H1 (cell line): ENCODE measurements at places on chromosomes 5 and 9. TPM values are rescaled to one million over a fixed set of nuclear protein-coding genes. Genes with fewer than 3 reads are reported as not detected.

CARTPT gene
- total RNA-seq, result not detected in 2 replicates

NEURL1B gene
- total RNA-seq, result 5.7 and 6.1 TPM in 2 replicates

RAPGEF6 gene
- 15.8 and 20.0 TPM in 2 replicates for total RNA-seq

FBP1 gene
- 1.0 and 2.2 TPM in 2 replicates for total RNA-seq

CDK7 gene
- 52.1 and 63.4 TPM in 2 replicates for total RNA-seq

IL3 gene
- not detected in 2 replicates for total RNA-seq

CEL gene
- 2.5 and 3.4 TPM in 2 replicates for total RNA-seq

C9 gene
- total RNA-seq, result not detected in 2 replicates

CD74 gene
- total RNA-seq, result 45.9 and 48.6 TPM in 2 replicates

- H3K27ac ChIP-seq, result no peak overlapping the region
- DNase-seq, result no peak
- peaks cover 8% of the 10 kb centered on the region for H3K4me1 ChIP-seq
- no peaks in the 10 kb centered on the region for H3K36me3 ChIP-seq
- H3K4me3 ChIP-seq, result no peak overlapping the region
- H3K27me3 ChIP-seq, result no peaks in the 10 kb centered on the region
Observed at GRCh38 chr9:136525841-136526499, 19.9 kb downstream of the NOTCH1 start.

DNA sequence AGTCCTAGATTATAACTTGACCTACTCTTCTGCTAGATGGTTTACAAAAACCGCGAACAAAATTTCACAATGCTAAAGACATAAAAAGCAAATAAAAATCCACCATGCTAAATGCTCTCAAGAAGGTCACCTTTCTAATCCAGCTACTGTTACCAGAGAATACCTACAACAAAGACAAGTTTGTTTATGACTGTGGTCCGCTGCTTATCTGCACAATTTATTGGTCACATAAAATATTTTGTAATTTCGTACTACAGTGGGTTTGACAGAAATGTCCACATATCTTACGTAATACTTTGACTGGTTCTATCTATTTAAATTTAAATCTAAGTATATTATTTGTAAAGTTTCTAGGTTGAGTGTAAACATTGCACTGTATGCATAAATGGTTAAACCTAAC lies 257.6 kb upstream of the ZNF608 start:
- DNase-seq, result no peak
- H3K27me3 ChIP-seq, result no peaks in the 10 kb centered on the region
- no peaks in the 10 kb centered on the region for H3K36me3 ChIP-seq
- H3K27ac ChIP-seq, result no peak overlapping the region
- H3K4me3 ChIP-seq, result no peak overlapping the region

GRCh38 chr5:39384271-39384670 lies 20.0 kb upstream of the C9 start:
- no peaks in the 10 kb centered on the region for H3K4me1 ChIP-seq
- H3K27ac ChIP-seq, result no peak overlapping the region
- H3K36me3 ChIP-seq, result no peaks in the 10 kb centered on the region
- H3K4me3 ChIP-seq, result no peak overlapping the region
- no peaks in the 10 kb centered on the region for H3K27me3 ChIP-seq
- DNase-seq, result no peak

DNA sequence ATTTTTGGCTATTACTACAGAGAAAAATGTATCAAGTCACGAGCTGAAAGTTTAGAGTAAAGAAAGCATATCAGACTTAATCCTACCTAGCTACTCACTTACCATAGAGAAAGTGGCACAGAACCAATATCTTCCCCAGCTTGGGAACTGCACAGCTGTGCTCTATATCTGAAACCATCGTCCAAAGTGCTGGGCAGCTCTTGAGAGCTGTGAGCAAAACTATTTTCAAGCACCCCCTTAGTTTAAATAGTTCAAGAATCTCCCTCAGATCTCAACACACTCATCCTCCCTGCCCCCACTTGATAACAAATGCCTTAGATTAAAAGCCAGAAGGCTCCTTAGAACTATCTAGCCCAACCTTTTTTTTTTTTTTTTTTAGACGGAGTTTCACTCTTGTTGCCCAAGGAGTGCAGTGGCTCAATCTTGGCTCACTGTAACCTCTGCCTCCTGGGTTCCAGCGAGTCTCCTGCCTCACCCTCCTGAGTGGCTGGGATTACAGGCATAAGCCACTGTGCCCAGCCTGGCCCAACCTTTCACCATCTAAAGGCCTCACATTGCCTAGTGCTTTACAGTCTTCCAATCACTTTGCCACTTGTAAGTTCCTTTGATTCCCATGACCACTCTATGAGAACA lies 94.2 kb upstream of the APC start:
- H3K4me1 ChIP-seq, result no peaks in the 10 kb centered on the region; the same call in 1 of the 2 replicates
- H3K27me3 ChIP-seq, result no peaks in the 10 kb centered on the region
- H3K27ac ChIP-seq, result no peak overlapping the region
- DNase-seq, result no peak
- no peaks in the 10 kb centered on the region for H3K36me3 ChIP-seq
- H3K4me3 ChIP-seq, result no peak overlapping the region

DNA sequence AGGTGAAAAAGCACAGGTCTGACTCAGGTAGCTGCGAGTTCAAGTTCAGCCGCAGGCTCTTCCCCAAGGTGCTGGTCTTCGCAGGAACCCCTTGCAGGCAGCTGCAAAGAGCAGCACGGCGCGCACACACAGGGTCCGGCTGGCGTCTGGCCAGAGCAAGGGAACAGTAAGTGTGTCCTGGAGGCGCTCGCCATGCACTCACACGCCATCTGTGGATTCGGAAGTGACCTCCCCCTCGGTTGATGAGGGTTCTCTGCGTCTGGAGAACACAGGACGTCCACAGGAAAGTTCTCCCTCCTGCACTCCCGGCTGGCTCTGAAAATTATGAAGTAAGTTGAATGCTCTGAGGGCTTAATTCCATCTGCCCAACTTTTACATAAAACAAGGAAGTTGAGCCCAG lies 14.0 kb upstream of the EGFL7 start:
- no peaks in the 10 kb centered on the region for H3K27me3 ChIP-seq
- H3K4me1 ChIP-seq, result peaks cover 2% of the 10 kb centered on the region; the same call in 1 of the 2 replicates
- H3K4me3 ChIP-seq, result no peak overlapping the region
- no peak for DNase-seq
- H3K36me3 ChIP-seq, result no peaks in the 10 kb centered on the region

- H3K4me1 ChIP-seq, result no peaks in the 10 kb centered on the region
- H3K27me3 ChIP-seq, result 0 out of 2 replicates have a peak, but pooled peaks cover 2% of the 10 kb centered on the region
- H3K4me3 ChIP-seq, result no peak overlapping the region
- DNase-seq, result no peak
- H3K27ac ChIP-seq, result no peak overlapping the region
Observed at GRCh38 chr5:175745210-175745609, 87.3 kb downstream of the HRH2 start.

DNA sequence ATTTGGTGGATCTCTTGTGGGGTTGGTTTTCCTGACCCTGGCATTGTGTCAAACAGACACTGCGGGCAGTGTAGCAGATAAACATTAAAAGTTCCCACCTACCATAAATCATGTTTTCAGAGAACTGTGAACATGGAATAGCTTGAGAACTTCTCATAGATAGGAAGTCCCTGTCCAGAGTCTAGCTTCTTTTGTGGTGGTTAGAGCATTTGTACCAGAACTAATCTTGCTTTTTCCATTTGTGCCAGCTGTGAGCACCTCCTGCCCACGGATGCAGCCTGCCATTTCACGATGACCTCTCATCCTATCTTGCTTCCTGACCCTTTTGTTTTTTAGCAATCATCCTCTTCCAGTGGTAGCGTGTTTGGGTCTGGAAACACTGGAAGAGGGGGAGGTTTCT lies 61.4 kb downstream of the FAM78A start:
- H3K36me3 ChIP-seq, result no peaks in the 10 kb centered on the region; the same call in 1 of the 2 replicates
- no peak overlapping the region for H3K4me3 ChIP-seq
- DNase-seq, result no peak
- H3K27me3 ChIP-seq, result no peaks in the 10 kb centered on the region
- H3K4me1 ChIP-seq, result no peaks in the 10 kb centered on the region

- no peaks in the 10 kb centered on the region for H3K27me3 ChIP-seq
- no peaks in the 10 kb centered on the region for H3K36me3 ChIP-seq
- H3K4me1 ChIP-seq, result no peaks in the 10 kb centered on the region
Observed at GRCh38 chr9:86979657-86980056, 32.4 kb upstream of the GAS1 start.

- H3K27ac ChIP-seq, result no peak overlapping the region
- H3K27me3 ChIP-seq, result no peaks in the 10 kb centered on the region
- no peak for DNase-seq
- H3K4me3 ChIP-seq, result no peak overlapping the region
Observed at GRCh38 chr5:2141254-2142000, 258.7 kb upstream of the IRX4 start.

- no peak overlapping the region for H3K4me3 ChIP-seq
- H3K27me3 ChIP-seq, result no peaks in the 10 kb centered on the region
- no peaks in the 10 kb centered on the region for H3K36me3 ChIP-seq
- no peaks in the 10 kb centered on the region for H3K4me1 ChIP-seq
- no peak overlapping the region for H3K27ac ChIP-seq
Observed at GRCh38 chr5:83657807-83658525, 62.7 kb downstream of the HAPLN1 start.

- no peak overlapping the region for H3K4me3 ChIP-seq
- no peak for DNase-seq
- H3K27me3 ChIP-seq, result no peaks in the 10 kb centered on the region
- peaks cover under 1% of the 10 kb centered on the region for H3K4me1 ChIP-seq
- no peak overlapping the region for H3K27ac ChIP-seq
Observed at GRCh38 chr5:80168388-80169028, 87.3 kb downstream of the SERINC5 start.

GRCh38 chr9:4298255-4299004 lies 1.4 kb downstream of the GLIS3 start:
- no peak overlapping the region for H3K27ac ChIP-seq
- peaks cover 37% of the 10 kb centered on the region for H3K27me3 ChIP-seq
- no peaks in the 10 kb centered on the region for H3K36me3 ChIP-seq
- H3K4me3 ChIP-seq, result peak overlapping the region; percentile 85
- no peaks in the 10 kb centered on the region for H3K4me1 ChIP-seq
- peak; percentile 72 for DNase-seq

- H3K4me1 ChIP-seq, result no peaks in the 10 kb centered on the region
- no peak for DNase-seq
- no peaks in the 10 kb centered on the region for H3K27me3 ChIP-seq
- no peaks in the 10 kb centered on the region for H3K36me3 ChIP-seq
Observed at GRCh38 chr9:101427957-101428655, 7.5 kb downstream of the ALDOB start.

- DNase-seq, result no peak
- no peak overlapping the region for H3K4me3 ChIP-seq
- H3K36me3 ChIP-seq, result no peaks in the 10 kb centered on the region
- no peaks in the 10 kb centered on the region for H3K27me3 ChIP-seq
Observed at GRCh38 chr9:89095761-89096528, 82.7 kb downstream of the SHC3 start.

DNA sequence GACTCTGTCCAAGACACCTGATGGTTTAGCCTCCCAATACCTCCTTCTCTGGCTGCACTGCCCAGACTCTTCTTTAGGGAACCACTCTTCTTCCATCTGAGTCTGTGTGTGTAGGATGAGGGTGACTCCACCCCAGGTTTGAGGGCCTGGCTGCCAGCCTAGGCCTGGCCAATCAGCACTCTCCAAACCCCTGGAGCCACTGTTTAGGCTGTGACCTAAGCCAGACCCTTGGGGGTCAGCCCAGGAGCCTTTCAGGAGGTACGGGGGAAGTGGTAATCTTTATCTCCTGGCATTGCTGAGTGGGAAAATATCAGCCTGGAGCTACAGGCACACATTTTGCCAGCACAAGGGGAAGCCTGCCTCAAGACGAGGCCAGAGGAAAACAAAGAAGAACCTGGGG lies 6.2 kb upstream of the ERGIC1 start:
- H3K4me1 ChIP-seq, result peaks cover 3% of the 10 kb centered on the region
- no peak overlapping the region for H3K4me3 ChIP-seq
- no peak overlapping the region for H3K27ac ChIP-seq
- no peak for DNase-seq
- no peaks in the 10 kb centered on the region for H3K36me3 ChIP-seq
- H3K27me3 ChIP-seq, result no peaks in the 10 kb centered on the region

GRCh38 chr9:79254900-79255650 lies 316.7 kb upstream of the TLE4 start:
- no peak overlapping the region for H3K4me3 ChIP-seq
- no peaks in the 10 kb centered on the region for H3K27me3 ChIP-seq
- no peaks in the 10 kb centered on the region for H3K4me1 ChIP-seq

DNA sequence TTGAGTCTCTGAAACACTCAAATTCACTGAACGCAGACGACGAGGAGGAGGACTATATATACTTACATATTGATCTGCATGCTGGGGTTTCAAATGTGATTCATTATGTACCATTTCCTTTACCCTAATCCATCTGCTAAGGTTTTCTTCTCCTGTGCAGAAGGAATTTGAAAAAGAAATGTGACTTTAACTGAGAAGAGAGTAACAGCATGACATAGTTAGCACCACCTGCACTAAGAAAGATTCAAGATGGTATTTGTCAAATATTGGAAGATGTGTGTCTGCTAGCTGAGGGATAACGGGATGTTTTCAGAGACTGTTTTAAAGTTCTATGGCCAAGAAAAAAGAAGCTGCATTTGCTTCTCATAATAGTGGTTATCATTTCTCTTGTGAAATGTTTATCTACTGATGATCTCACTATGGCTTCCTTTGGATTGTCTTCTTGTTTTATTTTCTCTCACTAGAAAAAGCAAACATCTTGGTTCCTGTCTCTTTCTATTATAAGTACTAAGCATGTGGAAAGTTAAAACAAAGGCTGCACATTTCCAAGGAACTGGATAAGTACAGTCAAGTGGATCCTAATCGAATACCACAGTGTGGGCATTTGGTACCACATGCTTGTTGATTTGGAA lies 89.8 kb upstream of the TLE4 start:
- no peaks in the 10 kb centered on the region for H3K4me1 ChIP-seq
- H3K27ac ChIP-seq, result no peak overlapping the region
- DNase-seq, result no peak
- no peaks in the 10 kb centered on the region for H3K27me3 ChIP-seq
- no peak overlapping the region for H3K4me3 ChIP-seq

GRCh38 chr5:23007236-23007635 lies 154.1 kb upstream of the CDH12 start:
- H3K27ac ChIP-seq, result no peak overlapping the region
- H3K4me1 ChIP-seq, result no peaks in the 10 kb centered on the region
- H3K27me3 ChIP-seq, result no peaks in the 10 kb centered on the region

DNA sequence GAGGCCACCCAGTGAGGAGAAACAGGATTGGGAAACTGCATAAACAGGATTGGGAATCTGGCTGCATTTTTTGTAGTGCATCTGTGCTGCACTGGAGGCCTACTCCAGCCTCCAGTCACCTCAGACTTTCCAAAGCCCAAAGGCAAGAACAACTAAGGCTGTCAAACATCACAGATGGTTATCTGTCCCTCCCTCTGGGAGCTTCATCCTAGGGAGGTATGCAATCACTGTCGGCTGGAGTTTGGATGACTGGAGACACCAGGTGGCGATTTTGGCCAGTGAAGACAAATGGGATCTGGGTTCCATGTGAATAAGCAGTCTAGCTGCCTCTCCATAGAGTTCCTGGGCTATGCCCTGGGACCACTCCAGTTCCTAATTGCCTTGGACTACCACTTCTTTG lies 9.3 kb upstream of the SPINK13 start:
- H3K4me3 ChIP-seq, result no peak overlapping the region
- no peak overlapping the region for H3K27ac ChIP-seq
- no peaks in the 10 kb centered on the region for H3K4me1 ChIP-seq
- H3K36me3 ChIP-seq, result no peaks in the 10 kb centered on the region
- no peak for DNase-seq

- no peak overlapping the region for H3K27ac ChIP-seq
- H3K4me1 ChIP-seq, result no peaks in the 10 kb centered on the region
- no peaks in the 10 kb centered on the region for H3K36me3 ChIP-seq
- DNase-seq, result no peak
Observed at GRCh38 chr5:143205386-143205785, 198.1 kb downstream of the NR3C1 start.
